Adipocyte (in vitro differentiated cells): ENCODE measurements at places on chromosomes 13 and 19.
A peak's percentile ranks its signal among the peaks of the same experiment; 100 is the strongest.

GRCh38 chr13:20303636-20304035 lies 71.5 kb upstream of the GJB6 start:
- no peak for DNase-seq

- DNase-seq, result no peak
These were observed 38.1 kb downstream of the DGKH start for GRCh38 chr13:42086582-42086981.

DNA sequence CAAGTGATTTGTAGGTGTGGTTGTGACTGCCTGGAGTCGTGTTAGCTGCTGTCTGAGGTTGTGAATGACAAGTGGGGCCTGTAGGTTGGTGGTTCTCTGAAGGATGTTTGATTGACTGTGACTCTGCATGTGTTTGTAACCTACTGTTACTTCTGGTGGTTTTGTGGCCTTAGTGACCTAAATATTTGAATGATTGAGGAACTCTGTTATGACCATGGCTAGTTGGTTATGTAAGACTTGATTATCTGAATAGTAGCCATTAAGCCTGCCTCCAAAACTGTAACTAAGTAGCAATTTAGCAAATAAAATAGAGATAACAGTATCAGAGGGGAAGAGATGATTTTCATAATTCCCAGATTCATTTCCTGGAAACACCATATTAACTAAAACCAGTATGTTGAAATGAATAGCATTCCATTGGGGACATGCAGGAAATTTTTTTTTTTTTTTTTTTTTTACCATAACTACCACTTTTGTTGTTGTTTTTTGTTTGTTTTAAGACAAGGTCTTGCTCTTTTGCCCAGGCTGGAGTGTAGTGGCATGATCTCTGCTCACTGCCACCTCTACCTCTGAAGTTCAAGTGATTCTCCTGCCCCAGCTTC lies 865 bp downstream of the ZNF382 start:
- DNase-seq, result no peak

- DNase-seq, result peak; percentile 69
These were observed 4.5 kb upstream of the RAB3A start for GRCh38 chr19:18208098-18208951.

- DNase-seq, result no peak
These were observed 27.3 kb upstream of the EDDM13 start for GRCh38 chr19:56245121-56245740.
